ENCODE measurements at places on chromosomes 6 and 20. TPM values are rescaled to one million over a fixed set of nuclear protein-coding genes. Genes with fewer than 3 reads are reported as not detected.

Gene NNAT
- total RNA-seq = 2.8 TPM

Gene TRAPPC3L
- not detected for total RNA-seq

Gene LY6G6D
- not detected for total RNA-seq

Gene LHFPL5
- total RNA-seq = not detected

Gene TMEM151B
- total RNA-seq = not detected

Gene ZMYND8
- 24.0 TPM for total RNA-seq

Gene KCNQ5
- total RNA-seq = 2.6 TPM

Gene TNFRSF21
- 17.7 TPM for total RNA-seq

Gene HLA-DOB
- total RNA-seq = not detected

Gene RTF2
- 66.1 TPM for total RNA-seq

Gene LY86
- not detected for total RNA-seq

Gene ENPP5
- 5.3 TPM for total RNA-seq

Gene TP53TG5
- total RNA-seq = not detected

Gene CAP2
- 6.5 TPM for total RNA-seq

Gene GSTA3
- total RNA-seq = not detected

Gene BFSP1
- 3.5 TPM for total RNA-seq

Gene TINAG
- total RNA-seq = not detected

Gene EYS
- 0.09 TPM for total RNA-seq

Gene SLC35D3
- not detected for total RNA-seq

Gene MMP24
- total RNA-seq = 0.16 TPM

Gene OPN5
- total RNA-seq = not detected

Gene POU3F2
- total RNA-seq = not detected

Gene MOG
- not detected for total RNA-seq

Gene CDSN
- total RNA-seq = not detected

Gene ZSCAN16
- 2.9 TPM for total RNA-seq
